ENCODE measurements at places on chromosomes 12 and 14.

GRCh38 chr12:47963340-47964040 lies at the start of gene TMEM106C:
TMEM106C (plus strand) TSS chr12:47963596; CDS start chr12:47964237, 641 bp downstream.
- peak; percentile 38 for DNase-seq

GRCh38 chr12:28374556-28374955 lies 184.3 kb downstream of the CCDC91 start:
- DNase-seq = peak; percentile 16

DNA sequence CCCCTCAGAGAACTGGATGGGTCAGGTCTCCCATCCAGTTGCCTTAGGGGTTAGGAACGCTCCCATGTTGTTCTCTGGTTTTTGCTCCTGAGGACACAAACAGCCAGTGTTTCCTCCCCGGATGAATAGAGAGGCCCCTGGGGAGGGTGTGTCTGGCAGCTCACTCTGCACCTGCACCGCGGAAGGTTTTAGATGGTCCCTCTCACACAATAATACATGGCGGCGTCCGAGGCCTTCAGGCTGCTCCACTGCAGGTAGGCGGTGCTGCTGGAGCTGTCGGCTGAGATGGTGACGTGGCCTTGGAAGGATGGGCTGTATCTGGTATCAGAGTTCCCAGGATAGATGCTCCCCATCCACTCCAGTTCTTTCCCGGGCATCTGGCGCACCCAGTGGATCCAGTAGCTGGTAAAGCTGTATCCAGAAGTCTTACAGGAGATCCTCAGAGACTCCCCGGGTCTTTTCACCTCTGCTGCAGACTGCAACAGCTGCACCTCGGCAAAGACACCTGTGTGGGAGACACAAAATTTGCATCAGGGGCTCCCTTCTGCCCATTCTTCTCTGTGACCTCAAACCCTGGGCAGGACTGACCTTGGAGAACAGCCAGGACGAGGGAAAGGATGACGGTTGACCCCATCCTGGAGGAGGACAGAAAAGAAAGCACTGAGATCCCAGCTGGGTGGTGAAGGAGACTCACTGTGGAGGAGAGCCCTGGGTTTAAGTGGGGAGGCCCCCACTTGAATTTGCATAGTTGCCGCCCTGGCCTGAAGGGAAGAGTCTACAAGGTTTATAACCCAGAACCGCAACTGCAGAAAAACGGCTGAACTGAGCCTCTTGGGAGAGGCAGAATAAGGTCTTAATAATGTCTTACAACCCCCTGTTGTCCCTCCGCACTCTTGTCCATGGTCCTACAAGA lies 1324.8 kb downstream of the TMEM121 start:
- DNase-seq = no peak

- DNase-seq = no peak
These were observed 28.4 kb downstream of the IRAK3 start for GRCh38 chr12:66217342-66217917.

- DNase-seq = no peak
These were observed 24.9 kb downstream of the FBXO21 start for GRCh38 chr12:117165342-117165741.

DNA sequence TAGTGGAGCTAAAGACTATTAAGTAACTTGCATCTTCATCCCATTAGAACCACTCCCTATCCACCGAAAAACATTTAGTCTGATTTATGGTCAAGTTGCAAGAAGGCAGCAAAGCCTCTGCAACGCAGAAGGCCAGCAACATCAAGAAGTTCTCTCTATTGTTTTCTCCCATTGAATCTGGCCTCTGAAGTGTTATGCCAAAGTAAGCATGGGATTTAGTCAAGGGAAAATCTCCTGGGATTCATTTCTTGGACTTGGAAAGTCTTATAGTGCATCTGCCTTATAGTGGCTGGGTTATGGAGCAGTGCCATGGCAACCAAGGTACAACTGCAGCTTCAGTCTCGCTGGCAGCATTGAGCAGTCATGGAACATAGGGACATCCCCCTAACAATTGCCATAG lies 87.7 kb upstream of the KRR1 start:
- no peak for DNase-seq

- DNase-seq = no peak
These were observed 261.2 kb downstream of the ACSS3 start for GRCh38 chr12:81339071-81339470.

GRCh38 chr14:47959740-47960139 lies 284.3 kb upstream of the MDGA2 start:
- no peak for DNase-seq

DNA sequence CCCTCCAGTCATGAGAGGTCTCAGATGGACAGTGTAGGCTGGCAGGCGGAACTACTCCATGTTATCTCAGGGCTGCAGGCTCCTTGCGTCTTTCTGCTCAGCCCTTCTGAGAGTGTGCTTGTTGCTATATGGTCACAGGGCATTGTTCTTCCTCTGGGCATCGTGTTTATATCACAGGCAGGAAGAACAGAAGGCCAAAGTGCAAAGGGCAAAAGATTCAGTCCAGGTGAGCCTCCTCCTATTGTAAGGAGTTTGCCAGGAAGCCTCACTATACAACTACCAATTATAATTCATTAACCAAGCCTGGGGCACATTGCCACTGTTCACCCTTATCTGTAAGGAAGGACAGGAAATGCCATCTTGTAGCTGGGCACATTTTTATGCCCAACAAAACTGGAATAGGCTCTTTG lies 195.5 kb upstream of the KITLG start:
- no peak for DNase-seq

DNA sequence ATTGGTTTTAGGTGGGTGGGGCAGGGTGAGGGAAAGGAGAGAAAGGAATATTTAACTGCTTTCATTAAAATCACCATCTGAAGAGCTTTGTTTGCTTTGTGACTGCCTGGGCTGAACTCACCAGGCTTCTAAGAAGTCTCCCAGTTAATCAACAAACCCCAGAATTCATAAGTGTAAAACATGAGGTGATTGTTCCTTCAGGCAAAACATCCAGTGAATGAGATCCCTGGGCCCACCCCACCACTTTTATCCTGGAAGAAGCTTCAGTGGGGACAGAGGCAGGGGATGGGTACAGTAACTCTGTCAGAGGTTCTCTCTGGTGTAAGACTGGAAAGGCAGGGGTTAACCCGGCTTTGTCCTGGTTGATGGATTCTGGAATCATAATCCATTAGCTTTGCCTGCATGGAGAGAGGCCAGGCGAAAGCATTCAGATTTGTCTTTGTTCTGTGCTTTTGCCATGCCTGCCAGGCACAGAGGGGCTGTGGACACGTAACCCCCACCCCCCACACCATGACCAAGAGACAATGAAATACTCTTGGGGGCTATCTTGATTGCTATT lies 16.7 kb downstream of the PDE1B start:
- no peak for DNase-seq

- no peak for DNase-seq
These were observed 140.8 kb downstream of the DUSP6 start for GRCh38 chr12:89211456-89211855.

DNA sequence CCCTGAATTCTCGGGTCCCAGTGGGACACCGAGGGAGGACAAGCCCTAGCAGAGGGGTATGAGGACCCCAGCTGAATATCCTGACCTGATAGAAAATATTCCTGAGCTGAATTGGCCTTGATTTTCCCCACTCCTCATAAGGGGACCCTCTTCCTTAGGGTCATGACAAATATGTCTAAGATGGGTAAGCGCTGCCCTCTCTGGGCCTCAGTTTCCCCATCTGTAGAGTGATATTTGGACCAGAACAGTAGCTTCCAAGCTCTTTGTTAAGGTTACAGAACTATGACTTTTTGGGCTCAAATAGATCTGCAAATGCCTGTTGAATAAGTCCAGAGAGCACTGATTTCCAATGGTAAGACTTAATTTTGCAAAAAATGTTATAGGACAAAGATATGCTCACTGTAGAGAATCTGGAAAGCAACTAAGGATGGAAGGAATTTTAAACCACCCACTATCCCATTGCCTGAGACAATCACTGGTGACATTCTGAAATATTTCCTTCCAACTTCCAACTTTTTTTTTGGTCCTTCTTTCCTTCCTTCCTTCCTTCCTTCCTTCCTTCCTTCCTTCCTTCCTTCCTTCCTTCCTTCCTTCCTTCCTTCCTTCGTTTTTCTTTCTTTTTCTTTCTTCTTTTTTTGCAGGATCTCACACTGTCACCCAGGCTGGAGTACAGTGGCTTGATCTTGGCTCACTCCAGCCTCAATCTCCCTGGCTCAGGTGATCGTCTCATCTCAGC lies 32.0 kb downstream of the MYL2 start:
- no peak for DNase-seq

- DNase-seq = no peak
These were observed 55.2 kb downstream of the FBXL14 start for GRCh38 chr12:1539135-1539534.

DNA sequence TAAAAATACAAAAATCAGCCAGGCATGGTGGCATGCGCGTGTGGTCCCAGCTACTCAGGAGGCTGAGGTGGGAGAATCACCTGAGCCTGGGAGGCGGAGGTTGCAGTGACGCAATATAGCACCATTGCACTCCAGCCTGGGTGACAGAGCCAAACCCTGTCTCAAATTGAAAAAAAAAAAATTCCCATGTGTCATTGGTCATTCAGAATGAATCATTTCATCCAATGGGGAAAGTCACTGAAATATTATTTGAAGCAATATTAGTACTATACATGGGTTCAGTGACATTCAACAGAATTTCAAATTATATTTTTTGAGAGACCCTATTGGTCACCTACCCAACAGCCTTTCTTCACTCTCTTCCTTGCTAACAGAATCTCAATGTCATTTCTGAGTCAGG lies 276.1 kb downstream of the ITPR2 start:
- DNase-seq = no peak

- no peak for DNase-seq
These were observed 32.0 kb upstream of the FAM181A start for GRCh38 chr14:93895023-93895604.

DNA sequence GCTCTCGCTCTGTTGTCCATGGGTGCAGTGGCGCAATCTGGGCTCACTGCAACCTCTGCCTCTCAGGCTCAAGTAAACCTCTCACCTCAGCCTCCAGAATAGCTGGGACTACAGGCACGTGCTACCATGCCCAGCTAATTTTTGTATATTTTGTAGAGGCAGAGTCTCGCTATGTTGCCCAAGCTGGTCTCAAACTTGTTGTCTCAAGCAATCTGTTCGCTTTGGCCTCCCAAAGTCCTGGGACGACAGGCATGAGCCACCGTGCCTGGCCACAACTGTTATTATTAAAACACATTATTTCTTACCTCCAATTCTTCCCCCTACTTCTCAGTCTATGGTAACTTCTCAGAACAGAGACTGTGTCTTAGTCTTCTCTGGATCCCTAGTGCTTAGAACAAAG lies 143.3 kb downstream of the DICER1 start:
- DNase-seq = no peak

GRCh38 chr12:115079760-115080159 lies 395.8 kb upstream of the TBX3 start:
- DNase-seq = no peak

DNA sequence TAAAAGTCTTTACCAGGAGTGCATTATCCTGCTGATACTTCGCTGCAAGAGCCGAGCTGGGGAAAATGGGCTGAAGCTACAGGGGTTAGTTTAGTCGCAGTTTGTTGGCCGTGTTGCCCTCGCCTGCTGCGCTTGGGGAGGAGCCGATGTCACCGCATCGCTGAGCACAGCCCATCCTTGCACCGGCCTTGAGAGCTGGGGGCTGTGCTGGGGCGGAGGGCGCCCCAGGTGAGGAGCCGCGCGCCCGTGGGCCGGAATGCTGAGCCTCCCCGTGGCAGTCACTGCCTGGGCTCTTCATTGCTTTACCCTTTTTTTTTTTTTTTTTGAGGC lies 50.0 kb downstream of the ADGRD1 start:
- DNase-seq = no peak
